Activated CD8-positive, alpha-beta memory T cell treated with anti-CD3 and anti-CD28 coated beads, Interleukin-2, amount 10 ng/mL, durations not matched to agents 7 days and 5 days (primary cell): ENCODE measurements at places on chromosomes 3 and 15. TPM values are rescaled to one million over a fixed set of nuclear protein-coding genes. Genes with fewer than 3 reads are reported as not detected.
A peak's percentile ranks its signal among the peaks of the same experiment; 100 is the strongest.

Gene RASGRF1
- total RNA-seq, result not detected

GRCh38 chr3:127488141-127488672 lies 102.3 kb downstream of the TPRA1 start:
- H3K36me3 ChIP-seq, result no peaks in the 10 kb centered on the region
- peak; percentile 5 for DNase-seq
- peaks cover 32% of the 10 kb centered on the region for H3K4me1 ChIP-seq
- H3K27me3 ChIP-seq, result peaks cover 60% of the 10 kb centered on the region
- no peak overlapping the region for H3K27ac ChIP-seq

- H3K27ac ChIP-seq, result peak overlapping the region; percentile 93
- H3K4me3 ChIP-seq, result peak overlapping the region; percentile 62
- peak; percentile 88 for DNase-seq
- H3K36me3 ChIP-seq, result peaks cover 13% of the 10 kb centered on the region
- H3K27me3 ChIP-seq, result no peaks in the 10 kb centered on the region
Observed at GRCh38 chr15:45454814-45455213, 67.7 kb downstream of the SLC30A4 start.

DNA sequence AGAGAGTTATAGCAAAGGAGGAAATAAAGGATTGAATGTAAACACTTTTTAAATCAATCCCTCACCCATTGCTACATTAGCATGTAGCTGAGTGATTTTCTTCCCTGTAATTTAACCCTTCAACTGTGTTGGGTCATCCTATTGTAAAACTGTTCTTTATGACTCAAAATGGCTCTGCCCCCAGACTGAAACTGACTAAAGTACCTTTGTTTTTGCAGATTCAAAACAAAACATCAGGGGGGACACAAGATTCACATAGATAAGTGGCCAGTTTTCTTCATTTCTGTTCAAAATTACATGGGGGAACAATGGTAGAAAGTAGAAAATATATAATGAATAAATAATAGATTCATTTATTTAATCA lies 268.4 kb downstream of the IGSF11 start:
- no peak for DNase-seq
- H3K36me3 ChIP-seq, result no peaks in the 10 kb centered on the region
- no peak overlapping the region for H3K27ac ChIP-seq
- H3K4me1 ChIP-seq, result no peaks in the 10 kb centered on the region

Gene TM4SF1
- not detected for total RNA-seq

Gene UACA
- total RNA-seq, result 0.61 TPM

Gene ZNF148
- 29.6 TPM for total RNA-seq
